ENCODE measurements at places on chromosomes 13 and 19.

DNA sequence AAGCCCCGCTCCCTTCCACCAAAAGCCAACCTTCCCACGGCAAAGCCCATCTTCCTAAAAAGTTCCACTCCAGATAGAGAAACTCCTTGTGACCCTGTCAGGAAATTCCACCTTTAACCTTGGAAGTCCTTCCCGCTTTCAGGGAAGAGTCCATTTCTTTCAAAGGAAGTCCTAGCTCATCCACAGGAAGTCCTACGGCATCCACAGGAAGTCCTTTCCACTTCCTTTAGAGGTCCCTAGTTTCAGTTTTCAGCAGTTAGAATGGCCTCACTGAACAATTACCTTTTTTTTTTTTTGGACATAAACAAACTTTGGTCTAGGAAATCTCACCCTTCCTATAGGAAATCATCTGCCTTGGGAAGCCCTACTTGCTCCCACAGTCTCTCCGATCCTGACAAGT is 31.7 kb downstream of the TRPM4 start:
- DNase-seq, result no peak

DNA sequence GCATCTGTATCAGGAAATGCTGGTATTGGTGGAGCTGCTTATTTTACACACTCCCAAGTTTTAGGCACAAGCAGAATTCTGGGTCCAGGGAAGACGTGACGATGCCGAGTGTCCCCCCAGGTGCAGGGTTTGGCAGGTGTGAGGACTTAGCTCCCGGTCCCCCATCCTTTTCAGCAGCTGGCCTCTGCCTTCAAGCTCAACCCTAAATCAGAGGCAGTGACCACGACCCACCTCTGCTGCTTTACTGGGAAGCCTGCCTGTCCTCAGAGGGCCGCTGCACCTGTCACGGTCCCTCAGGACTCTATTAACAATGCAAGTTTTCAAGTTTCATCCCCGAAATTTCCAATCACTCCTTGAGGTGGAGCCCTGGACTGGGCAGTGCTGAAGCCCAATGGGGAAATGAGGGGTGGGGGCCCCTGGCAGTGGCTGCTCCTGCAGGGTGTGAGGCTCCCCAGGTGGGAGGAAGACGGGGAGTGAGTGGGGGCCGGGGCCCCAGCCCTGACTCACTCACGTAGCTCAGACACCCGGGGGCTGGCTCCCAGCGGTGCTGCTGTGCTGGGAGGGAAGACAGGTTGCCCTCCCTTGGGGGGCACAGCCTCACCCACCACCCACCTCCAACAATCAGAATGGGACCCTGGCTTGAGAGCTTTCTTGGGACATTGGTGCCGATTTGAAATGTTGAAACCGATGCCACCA is 92.6 kb upstream of the MCF2L start:
- DNase-seq, result no peak

DNA sequence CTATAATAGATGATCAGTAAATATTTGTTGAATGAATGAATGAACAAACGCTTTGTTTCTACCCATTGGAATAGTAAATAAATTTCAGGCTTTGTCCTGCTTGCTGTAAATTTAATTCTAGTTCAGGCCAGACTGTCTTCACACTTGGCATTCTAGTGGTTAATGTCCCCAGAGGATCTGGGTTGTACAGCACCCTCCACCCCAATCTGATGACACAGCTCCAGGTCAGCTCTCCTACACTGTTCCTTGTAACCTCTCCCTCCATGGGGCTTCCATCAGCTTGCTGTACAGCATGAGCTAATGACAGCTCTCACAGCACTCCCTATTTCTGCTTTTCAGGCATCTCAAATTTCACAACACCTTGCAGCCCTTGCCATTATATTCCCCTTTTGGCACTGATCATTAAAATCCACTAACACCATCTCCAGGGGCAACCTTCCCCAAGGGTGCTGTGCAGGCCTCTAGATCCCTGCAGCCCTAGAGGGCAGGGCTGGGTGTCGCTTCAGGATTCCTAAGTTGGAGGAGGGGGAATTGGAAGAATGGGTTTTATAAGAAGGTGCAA is 12.7 kb upstream of the KL start:
- no peak for DNase-seq

- no peak for DNase-seq
Measured at GRCh38 chr19:18430417-18431144, 7.4 kb downstream of the ISYNA1 start.

DNA sequence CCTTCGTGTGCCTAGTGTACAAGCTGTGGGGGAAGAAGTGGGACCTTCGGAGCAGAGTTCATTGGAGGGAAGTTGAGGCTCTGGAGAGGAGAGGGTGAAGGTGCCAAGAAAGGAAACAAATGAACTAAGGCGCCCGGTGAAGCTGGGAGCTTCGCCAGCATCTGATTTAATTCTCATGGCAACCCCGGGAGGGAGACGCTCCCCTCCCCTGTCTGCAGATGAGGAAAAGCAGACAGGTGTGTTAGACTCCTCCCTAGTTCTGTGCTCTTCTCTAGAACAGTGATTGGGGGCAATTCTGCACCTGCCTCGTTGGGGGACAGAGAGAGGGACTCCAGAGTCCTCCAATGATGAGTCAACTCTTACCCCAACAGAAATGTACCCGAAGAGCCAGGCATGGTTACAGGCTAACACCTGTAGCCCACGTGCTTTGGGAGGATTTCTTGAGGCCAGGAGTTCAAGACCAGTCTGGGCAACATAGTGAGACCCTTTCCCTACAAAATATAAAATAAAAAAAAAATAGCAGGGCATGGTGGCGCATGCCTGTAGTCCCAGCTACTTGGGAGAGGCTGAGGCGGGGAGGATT is 4.2 kb downstream of the SSC5D start:
- no peak for DNase-seq

GRCh38 chr19:20858218-20858617 is 64.8 kb upstream of the ZNF85 start:
- DNase-seq, result no peak

GRCh38 chr19:4896372-4896771 is 6.3 kb downstream of the ARRDC5 start:
- DNase-seq, result no peak

GRCh38 chr13:50801087-50801931 is 42.2 kb downstream of the DLEU7 start:
- DNase-seq, result peak; percentile 59

DNA sequence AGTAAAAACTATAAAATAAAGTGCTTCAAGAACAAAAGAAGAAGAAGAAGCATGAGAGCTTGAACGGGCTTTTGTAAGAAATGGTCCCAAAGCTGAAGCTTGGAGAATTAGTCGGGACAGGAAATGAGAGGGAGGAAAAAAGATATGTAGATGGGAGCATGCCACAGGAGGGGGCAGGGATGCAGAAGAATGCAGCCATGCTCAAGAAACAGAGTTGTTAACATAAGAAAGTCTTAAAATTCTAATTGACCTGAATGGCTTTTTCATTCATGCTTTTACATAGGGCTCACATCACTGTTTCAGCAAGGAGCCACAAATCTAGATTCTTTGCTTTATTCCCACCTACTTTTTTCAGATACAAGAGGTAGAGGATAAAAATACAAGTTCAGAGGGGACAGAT is 27.7 kb upstream of the NBEA start:
- DNase-seq, result no peak

GRCh38 chr13:112078216-112078615 is 11.3 kb downstream of the SOX1 start:
- DNase-seq, result no peak

DNA sequence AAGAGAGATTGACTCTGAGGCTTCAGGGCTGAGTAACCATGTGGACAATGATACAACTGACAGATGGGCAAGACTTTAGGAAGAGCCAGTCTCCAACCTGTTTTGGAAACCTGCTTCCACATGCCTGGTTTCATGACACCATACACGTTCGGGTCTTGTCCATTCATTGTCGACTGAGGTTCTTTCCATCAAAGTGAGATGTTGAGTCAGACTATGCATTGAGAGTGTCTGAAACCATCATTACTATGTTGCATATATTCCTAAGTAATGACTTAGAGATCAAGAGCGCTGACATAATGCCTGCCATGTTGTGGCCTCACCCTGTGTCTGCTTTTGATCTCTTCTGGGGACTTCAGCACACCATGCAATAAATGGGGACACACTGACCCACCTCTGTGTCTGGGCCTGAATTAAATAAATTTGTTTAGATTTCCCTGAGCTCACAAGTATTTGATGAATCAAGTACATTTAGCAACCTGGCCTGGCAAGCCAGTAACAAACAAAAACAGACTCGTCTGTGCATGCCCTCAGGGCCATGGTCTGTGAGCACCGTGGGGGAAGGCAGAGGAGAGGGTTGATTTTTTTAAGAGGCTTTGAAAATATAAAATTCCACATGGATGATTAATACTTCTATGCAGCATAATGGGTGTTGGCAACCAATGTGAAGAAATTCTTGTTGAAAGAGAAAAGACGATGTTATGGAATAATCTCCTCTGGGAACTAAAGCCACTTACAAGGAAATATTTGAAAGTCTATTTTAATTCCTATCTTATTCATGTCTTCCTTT is 49.9 kb upstream of the UBAC2 start:
- DNase-seq, result no peak

DNA sequence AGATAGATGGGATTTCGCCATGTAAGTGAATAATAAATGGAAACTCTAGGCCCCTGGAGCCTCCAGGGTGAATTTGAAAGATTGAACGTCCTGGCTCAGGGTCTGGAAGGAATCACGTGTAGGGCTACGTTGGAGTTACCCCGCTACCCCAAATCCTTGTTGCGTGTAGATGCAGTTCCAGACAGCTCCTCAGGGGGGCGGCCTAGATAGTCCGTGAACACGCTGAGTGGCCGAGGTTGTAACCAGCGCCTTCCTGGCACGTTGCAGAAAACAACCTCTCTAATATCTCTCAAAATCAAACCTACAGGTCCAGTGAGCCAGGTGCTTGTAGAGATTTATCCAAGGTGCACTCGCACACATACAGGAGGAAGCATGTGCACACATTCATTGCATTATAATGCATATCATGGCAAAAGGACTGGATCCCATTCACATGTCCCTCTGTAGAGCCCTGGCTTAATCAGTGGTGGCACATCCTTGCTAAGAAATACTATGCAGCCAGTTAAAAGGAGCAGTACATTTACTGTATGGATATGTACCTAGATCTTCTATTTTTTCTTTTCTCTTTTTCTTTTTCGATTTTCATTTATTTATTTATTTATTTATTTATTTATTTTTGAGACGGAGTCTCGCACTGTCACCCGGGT is 2.5 kb upstream of the KEAP1 start:
- DNase-seq, result peak; percentile 85

DNA sequence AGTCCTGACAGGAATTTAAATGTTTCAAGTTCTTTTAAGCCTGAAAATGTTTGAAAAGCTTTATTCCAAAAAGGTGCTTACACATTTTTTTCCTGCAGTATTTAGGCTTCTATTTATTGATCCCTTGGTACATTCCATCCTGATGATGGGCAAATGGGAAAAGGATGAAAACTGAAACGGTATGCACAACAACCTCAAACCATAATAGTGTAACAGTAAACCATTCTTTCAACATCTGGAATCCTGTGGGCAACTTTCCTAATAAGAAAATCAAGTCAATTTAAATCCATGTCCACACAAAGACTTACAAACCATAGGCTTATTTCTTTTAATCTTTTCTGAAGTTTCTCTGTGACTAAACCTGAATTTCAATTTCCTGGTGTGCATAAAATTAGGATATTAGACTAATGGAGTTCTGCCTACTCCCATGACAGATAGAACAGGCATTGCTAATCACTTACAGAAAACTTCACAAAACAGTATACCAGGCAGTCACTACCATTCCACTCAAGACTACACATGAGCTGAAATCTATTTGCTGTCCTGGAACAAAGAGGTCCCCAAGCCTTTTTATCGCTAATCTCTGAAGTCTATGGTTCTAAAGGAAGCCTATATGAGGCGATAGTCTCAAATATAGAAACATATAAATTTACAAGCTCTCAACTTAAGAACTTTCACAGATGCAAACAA is 103.3 kb downstream of the DLEU7 start:
- DNase-seq, result no peak

DNA sequence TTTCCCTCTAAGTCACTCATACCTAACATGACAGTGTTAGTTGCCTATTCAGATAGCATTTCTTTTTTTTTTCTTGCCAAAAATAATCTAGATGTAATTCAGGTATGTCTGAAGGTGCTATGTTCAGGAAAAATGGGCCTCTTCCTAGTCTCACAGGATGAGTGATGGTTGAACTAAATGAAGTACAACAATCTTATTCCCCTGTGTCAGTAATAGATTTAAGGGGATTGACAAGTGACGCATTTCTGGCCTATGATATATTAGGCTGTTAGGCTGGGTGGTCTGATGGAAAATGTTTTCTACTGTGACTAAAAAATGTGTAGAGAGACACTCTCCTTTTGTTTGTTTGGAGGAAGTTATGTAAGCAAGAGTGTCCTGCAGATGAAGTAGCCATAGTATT is 878.7 kb upstream of the SLITRK1 start:
- no peak for DNase-seq

Data from activated naive CD4-positive, alpha-beta T cell treated with Interleukin-2 at 50 U/mL for 16 hours (primary cell).